ENCODE measurements at places on chromosomes 1 and 21. TPM values are rescaled to one million over a fixed set of nuclear protein-coding genes. Genes with fewer than 3 reads are reported as not detected.

DNA sequence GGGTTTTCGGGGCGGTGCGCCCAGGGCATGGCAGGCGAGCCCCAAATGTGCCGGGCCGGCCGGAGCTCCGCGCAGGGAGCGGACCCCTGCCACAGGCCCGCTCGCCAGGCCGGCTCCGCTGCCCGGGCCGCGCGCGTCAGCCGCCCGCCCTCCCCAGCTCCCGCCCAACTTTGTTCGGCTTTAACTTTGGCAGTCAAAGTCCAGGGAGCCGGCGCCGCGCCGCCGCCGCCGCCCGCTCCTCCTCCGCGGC lies 488 bp downstream of the SLC35D1 start:
- DNase-seq, result no peak

DNA sequence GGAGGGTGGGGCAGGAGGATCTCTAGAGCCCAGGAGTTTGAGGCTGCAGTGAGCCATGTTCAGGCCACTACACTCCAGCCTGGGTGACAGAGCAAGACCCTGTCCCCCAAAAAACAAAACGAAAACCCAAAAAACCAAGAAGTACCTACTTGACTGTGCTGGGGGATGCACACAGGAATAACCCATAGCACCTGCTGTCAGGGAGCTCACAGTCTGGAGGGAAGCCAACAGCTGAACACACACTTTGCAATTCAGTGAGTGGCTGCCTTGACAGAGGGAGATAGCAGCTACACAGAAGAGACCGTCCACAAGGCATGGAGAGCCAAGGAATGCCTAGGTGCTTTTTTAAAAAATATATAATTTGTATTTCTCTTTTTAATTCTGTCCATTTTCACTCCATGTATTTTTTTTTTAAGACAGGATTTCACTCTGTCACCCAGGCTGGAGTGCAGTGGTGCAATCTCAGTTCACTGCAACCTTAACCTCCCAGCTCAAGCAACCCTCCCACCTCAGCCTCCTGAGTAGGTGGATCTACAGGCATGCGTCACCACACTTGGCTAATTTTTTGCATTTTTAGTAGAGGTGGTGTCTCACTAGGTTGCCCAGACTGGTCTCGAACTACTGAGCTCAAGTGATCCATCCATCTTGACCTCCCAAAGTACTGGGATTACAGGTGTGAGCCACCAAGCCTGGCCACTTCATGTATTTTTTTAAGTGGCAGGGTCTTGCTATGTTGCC lies 68.7 kb downstream of the NID1 start:
- DNase-seq, result no peak

- no peak for DNase-seq
These were observed 14.9 kb downstream of the TTC34 start for GRCh38 chr1:2786329-2787162.

DNA sequence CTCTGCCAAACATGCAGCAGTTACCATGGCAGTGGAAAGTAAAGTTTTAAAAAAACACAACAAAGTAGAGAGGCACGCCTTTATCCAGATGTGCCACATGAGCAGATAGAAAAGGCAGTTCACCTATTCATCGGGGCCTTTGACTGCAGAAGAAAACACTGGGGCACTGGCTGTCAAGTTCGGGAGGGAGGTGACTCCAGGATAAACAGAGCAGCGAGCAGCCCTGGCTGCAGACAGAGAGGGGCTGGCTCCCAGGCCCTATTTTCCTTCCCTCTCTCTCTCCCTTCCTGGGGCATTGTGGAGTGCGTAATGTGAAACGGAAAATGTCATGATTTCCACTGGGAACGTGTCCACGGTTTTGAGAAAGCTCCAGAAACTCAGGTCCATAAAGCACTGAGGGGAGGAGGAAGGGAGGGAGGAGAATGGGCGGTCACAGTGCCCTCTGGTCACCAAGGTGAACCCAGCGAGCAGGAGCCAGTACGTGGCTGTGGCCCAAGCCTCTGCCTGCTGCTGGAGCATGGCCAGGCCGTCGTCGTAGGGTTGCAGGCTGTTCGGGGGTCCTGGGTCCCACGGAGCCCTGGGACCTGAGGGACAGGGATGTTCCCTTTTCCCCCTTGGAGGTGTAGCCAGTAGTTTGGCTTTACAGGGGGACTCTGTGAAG lies 114.7 kb upstream of the IRF2BP2 start:
- no peak for DNase-seq

GRCh38 chr1:34460193-34460592 lies 283.5 kb downstream of the C1orf94 start:
- DNase-seq, result no peak

DNA sequence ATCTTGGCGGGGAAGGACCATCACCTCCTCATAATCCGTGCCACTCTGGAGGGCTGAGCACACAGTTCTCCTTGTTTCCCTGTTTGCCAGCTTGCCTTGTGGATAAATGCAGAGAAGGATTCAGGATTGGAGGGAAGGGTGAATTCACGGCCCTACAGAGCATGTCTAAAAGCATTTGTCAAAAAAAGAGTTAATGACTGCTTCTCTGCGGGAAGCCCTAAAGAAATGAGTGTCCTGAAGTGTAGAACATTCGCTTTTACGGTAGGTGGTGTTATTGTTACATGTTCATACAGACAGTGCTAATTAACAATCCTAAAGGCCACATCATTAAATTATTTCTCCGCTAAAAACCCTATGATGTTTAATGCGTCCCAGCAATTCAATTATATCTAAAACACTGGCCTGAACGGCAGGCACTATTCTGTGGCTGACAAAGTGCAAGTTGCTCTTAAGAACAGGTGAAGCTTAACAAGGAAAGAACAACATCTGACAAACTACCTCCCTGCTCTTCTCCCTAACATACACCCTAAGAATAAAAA lies 112.3 kb upstream of the NFIA start:
- DNase-seq, result no peak

GRCh38 chr1:57003398-57004139 lies 37.8 kb upstream of the C8B start:
- DNase-seq, result no peak

GRCh38 chr1:156953571-156953970 lies 33.1 kb downstream of the LRRC71 start:
- no peak for DNase-seq

GRCh38 chr1:85166351-85166750 lies 34.5 kb downstream of the SYDE2 start:
- no peak for DNase-seq

DNA sequence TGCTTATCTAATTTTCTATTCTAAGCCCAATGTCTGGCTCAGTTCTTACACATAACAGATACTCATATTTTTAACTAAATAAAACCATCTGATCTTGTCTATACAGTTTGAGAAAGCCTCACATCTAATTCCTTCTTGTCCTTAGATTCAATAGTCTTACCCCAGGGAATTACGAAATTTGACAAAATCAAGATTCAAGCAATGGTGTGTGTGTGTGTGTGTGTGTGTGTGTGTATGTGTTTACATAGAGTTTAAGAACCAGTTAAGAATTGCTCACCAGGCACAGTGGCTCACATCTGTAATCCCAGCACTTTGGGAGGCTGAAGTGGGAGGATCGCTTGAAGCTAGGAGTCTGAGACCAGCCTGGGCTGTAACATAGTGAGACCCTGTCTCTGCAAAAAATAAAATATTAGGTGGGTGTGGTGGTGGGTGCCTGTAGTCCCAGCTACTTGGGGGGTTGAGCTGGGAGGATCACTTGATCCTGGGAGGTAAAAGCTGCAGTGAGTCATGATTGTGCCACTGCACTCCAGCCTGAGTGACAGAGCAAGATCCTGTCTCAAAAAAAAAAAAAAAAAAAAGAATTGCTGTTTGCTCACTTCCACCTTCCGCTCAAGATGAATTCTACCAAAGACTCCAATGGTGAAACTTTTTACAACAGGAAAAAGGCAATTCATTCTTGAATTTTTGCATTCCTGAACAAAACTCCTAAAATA lies 6.2 kb downstream of the WDR64 start:
- DNase-seq, result no peak

- no peak for DNase-seq
These were observed 304.3 kb downstream of the MATN1 start for GRCh38 chr1:30418939-30419720.

The SOX13 gene
- total RNA-seq, result 12.8 TPM

The FYB2 gene
- 0.90 TPM for total RNA-seq

The PLA2G2A gene
- 0.48 TPM for total RNA-seq

The PARS2 gene
- 3.3 TPM for total RNA-seq
